ENCODE measurements at places on chromosomes 11 and 22. TPM values are rescaled to one million over a fixed set of nuclear protein-coding genes. Genes with fewer than 3 reads are reported as not detected.
A peak's percentile ranks its signal among the peaks of the same experiment; 100 is the strongest.

DNA sequence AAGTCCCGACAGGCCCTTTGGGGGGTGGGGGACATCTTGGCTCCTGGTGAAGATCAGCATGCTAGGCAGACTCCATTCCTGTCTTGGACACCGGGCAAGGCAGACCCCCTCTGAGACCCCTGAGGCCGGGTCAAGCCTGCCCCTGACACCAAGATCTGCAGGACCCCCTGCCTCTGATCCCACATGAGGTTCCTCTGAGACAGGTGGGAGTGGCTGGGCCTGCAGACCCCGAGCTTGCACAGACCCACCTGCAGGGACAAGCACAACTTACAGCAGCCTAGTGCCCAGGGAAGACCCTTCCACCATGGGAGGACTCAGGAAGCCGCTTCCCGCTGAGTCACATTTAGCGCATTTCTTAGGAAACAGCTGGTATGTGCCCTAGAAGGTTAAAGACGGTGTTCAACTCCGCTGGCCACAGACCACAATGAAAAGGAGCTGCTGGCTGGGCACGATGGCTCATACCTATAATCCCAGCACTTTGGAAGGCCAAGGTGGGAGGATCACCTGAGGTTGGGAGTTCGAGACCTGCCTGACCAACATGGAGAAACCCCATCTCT lies 15.5 kb downstream of the ARVCF start:
- H3K27ac ChIP-seq: no peak overlapping the region
- H3K36me3 ChIP-seq: no peaks in the 10 kb centered on the region
- H3K27me3 ChIP-seq: peaks cover 15% of the 10 kb centered on the region
- no peak for DNase-seq
- H3K4me1 ChIP-seq: no peaks in the 10 kb centered on the region

GRCh38 chr11:1153951-1154493 lies 3.7 kb upstream of the MUC5AC start:
- H3K27me3 ChIP-seq: no peaks in the 10 kb centered on the region
- H3K36me3 ChIP-seq: no peaks in the 10 kb centered on the region
- H3K4me3 ChIP-seq: no peak overlapping the region
- no peak overlapping the region for H3K27ac ChIP-seq

- no peaks in the 10 kb centered on the region for H3K36me3 ChIP-seq
- H3K4me1 ChIP-seq: no peaks in the 10 kb centered on the region
- H3K27ac ChIP-seq: no peak overlapping the region
- H3K27me3 ChIP-seq: peaks cover 2% of the 10 kb centered on the region
- no peak overlapping the region for H3K4me3 ChIP-seq
Observed at GRCh38 chr22:49052560-49052959, 775.1 kb downstream of the BRD1 start.

DNA sequence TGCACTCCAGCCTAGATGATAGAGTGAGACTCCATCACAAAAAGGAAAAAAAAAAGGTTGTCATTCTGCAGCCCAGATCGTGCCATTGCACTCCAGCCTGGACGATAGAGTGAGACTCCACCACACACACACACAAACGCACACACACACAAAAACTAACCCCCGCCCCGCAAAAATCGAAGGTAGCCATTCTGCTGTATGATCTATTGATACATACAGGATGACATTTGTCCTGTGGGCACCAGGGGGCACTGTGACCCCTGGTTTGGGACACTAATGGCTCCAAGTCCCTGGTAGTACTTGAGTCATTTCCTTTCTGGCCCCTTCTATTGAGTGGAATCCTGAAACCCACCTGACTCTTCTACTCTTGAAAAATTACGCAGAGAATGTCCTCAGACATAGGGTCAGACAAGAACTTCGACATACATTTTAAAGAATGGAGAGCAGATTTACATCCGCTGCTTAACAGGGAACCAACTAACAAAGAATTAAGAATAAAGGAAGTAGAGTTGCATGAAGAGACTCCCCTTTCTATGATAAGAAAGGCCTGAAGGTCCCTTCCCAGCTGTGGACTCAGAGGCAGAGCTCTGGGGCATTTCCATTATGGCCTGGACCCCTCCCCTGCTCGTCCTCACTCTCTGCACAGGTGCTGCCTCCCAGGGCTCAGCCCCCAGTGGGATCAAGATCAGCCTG lies 35.0 kb upstream of the PRAME start:
- peaks cover 5% of the 10 kb centered on the region for H3K27me3 ChIP-seq
- peaks cover 1% of the 10 kb centered on the region for H3K4me1 ChIP-seq
- H3K36me3 ChIP-seq: no peaks in the 10 kb centered on the region
- no peak overlapping the region for H3K27ac ChIP-seq
- DNase-seq: peak; percentile 63

DNA sequence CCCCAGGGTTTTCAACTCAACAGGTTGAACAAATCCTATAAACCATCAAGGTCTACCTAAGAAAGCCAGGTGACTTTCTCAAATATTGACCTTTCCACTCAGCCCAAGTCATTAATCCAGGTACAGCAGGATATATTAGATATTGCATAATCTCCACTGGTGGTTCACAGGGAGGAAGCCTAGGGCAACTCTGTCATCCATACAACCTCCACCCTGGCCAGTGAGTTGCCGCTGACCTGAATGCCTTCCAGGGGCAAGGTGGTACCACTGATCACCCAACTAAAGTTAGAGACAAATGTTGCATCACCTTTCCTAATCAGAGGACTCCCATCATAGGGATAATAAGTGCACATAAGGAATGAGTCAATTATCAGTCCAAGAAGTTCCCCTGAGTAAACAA lies 22.9 kb downstream of the GUCD1 start:
- H3K4me1 ChIP-seq: peaks cover 1% of the 10 kb centered on the region
- H3K27ac ChIP-seq: no peak overlapping the region
- H3K36me3 ChIP-seq: no peaks in the 10 kb centered on the region
- H3K4me3 ChIP-seq: no peak overlapping the region

DNA sequence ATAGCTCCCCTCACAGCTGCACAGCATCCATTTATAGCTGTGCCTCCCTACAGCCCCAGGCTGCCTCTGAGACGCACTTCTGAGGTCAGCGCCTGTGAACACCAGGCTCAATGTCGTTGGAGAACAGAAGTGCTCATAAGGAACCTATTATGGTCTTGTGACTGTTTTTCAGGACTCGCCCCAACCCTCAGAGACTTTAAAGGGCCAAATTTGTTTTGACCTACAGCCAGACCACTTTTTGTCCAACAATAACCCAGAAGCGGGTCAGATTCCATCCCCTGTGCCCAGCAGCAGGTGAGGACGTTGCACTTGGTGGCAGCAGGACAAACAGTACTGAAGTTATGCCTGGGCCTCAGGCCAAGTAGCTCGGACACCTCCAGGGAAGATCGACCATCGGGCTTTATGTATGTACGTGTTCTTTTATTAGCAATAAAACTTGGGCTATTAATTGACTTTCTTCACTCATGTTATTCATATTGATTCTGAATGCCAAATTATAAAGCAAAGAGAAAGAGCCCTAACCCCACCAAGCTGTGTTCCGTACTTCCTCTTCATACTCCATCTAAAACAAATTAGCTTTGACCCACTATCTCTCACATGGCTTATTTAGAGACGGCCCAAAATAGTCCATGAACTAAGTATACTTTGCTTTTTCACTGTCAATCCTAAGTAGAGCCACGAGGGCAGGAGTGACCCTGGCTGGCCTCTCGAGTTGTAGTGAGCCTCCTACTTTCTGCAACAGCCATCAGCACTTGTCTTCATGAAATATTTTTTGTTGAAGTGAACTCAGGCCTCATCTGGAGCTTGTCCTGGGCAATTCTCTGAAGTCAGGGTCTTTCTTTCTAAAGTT lies 92.3 kb upstream of the PAX6 start:
- no peak overlapping the region for H3K4me3 ChIP-seq
- peaks cover 2% of the 10 kb centered on the region for H3K27me3 ChIP-seq
- no peak for DNase-seq
- no peaks in the 10 kb centered on the region for H3K4me1 ChIP-seq

GRCh38 chr22:49973018-49973961 lies 12.7 kb downstream of the PIM3 start:
- H3K27ac ChIP-seq: no peak overlapping the region
- peaks cover 29% of the 10 kb centered on the region for H3K4me1 ChIP-seq
- no peak for DNase-seq
- H3K36me3 ChIP-seq: no peaks in the 10 kb centered on the region
- H3K4me3 ChIP-seq: no peak overlapping the region

- H3K36me3 ChIP-seq: peaks cover 3% of the 10 kb centered on the region
- no peak overlapping the region for H3K27ac ChIP-seq
- H3K4me3 ChIP-seq: no peak overlapping the region
- H3K27me3 ChIP-seq: peaks cover 4% of the 10 kb centered on the region
Observed at GRCh38 chr11:130738611-130739010, 177.7 kb downstream of the SNX19 start.

GRCh38 chr11:47004595-47005033 lies 68.1 kb downstream of the CSTPP1 start:
- H3K4me3 ChIP-seq: no peak overlapping the region
- no peak overlapping the region for H3K27ac ChIP-seq
- no peaks in the 10 kb centered on the region for H3K27me3 ChIP-seq
- no peak for DNase-seq

GRCh38 chr11:61418136-61418535 lies 11.6 kb downstream of the CPSF7 start:
- H3K36me3 ChIP-seq: peaks cover 96% of the 10 kb centered on the region
- no peaks in the 10 kb centered on the region for H3K27me3 ChIP-seq
- no peak for DNase-seq
- no peak overlapping the region for H3K4me3 ChIP-seq
- H3K4me1 ChIP-seq: peaks cover 65% of the 10 kb centered on the region

DNA sequence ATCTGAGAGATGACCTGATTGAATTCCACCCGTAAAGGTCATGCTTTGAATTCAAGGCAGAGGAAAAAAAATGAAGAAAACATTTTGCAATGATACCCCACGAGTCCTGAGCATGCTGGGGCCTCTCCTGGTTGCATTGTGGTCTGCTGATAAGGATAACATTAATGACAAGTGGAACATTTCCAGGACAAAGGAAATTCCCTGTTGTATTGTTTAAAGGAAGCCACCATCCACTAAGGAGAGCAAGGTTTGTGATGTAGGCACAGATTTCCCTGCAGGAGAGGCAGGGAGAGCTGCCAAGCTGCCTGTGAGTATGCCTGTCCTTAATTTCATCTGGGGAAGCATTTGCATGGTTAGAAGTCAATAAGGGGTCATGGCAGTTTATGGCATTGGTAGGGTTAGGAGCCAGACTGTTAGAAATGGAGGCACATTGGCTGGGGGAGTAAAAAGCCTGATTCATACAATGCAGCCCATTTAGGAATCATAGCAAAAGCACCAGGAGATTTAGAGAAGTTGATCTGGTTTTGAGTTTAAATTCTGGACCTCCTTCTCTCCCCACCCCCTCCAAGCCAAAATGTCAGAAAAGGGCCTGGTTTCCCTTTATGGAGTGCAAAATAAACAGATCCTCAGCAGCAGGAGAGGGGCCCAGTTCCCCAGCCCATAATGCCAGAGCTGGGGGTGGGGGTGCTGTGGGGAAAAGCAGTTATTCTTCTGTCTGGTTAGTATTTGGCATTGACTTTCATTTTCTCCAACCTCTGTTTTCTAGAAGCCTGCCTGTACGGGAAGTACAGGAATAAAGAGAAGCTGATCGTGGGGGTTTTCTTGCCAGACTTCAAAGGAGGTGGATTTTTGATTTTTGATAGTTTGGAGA lies 22.1 kb downstream of the FLI1 start:
- no peaks in the 10 kb centered on the region for H3K27me3 ChIP-seq
- H3K4me1 ChIP-seq: peaks cover 95% of the 10 kb centered on the region
- peak overlapping the region; percentile 92 for H3K27ac ChIP-seq
- DNase-seq: no peak
- peak overlapping the region; percentile 57 for H3K4me3 ChIP-seq

DNA sequence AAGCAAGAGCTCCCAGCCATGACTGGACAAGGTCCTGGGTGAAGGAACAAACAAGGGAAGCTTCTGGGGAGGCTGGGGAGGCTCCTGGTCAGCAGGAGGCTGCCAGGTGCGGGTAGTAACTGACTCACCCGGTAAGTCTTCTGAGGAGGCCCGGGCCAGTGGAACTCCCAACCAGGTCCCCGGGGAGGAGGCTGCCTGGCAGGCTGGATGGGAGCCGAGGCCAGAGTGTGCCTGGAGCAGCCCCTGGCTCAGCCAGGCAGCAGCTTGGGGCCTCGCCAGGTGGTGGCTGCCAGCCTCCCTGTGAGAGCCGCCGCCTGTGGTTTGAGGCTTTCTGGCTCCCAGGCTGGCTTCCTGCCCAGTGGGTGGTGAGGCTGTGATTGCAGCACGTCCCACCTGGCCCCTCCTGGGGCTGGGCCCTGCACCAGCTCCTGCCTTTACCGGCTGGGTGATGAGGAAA lies 46.2 kb downstream of the IGF2 start:
- peaks cover 14% of the 10 kb centered on the region for H3K4me1 ChIP-seq
- H3K27me3 ChIP-seq: peaks cover 9% of the 10 kb centered on the region
- no peak overlapping the region for H3K4me3 ChIP-seq
- H3K27ac ChIP-seq: no peak overlapping the region

DNA sequence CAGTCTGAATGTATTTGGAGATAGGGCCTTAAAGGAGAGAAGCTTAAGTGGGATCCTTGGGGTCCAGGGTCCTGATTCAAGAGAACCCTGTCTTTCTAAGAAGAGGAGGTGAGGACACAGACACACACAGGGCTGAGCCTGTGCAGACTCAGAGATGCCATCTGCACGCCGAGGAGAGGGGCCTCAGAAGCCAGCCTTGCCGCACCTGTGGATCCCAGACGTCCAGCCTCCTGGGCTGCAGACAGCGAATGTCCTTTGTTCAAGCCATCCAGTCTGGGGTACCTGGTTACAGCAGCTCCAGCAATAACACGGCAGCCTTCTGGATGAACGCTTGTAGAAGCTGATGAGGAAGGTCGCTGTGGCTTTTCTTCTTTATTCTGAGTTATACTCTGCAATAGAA lies 1086.1 kb downstream of the BRD1 start:
- DNase-seq: no peak
- H3K27me3 ChIP-seq: no peaks in the 10 kb centered on the region
- H3K27ac ChIP-seq: no peak overlapping the region
- no peaks in the 10 kb centered on the region for H3K4me1 ChIP-seq

DNA sequence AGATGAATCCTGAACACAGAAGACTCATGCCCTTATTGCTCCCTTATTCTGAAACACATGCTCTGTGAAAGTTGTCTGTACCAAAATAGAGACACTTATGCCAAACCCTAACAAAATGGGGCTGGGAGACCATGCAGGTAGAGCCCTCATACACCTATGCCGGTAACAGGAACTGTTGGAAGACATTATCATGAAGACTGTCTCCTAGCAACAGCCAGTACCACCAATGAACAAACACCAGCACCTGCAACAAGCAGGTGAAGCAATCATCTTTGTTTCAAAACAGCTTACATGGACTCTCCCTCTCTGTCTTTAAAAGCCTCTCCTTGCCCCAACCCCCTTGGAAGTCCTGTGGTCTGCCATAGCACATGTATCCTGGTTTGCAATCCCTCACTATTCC lies 17.2 kb downstream of the SLC5A4 start:
- no peaks in the 10 kb centered on the region for H3K36me3 ChIP-seq
- DNase-seq: no peak
- no peak overlapping the region for H3K4me3 ChIP-seq
- H3K4me1 ChIP-seq: no peaks in the 10 kb centered on the region

The OR51B5 gene
- total RNA-seq: not detected

The ZNF195 gene
- 33.5 TPM for total RNA-seq

The ALDH3B1 gene
- total RNA-seq: not detected

The MS4A6A gene
- not detected for total RNA-seq

The DGCR6L gene
- 41.1 TPM for total RNA-seq

The FERMT3 gene
- 195 TPM for total RNA-seq

The ALX4 gene
- not detected for total RNA-seq

The AP2A2 gene
- 50.5 TPM for total RNA-seq

The BCL2L13 gene
- total RNA-seq: 29.4 TPM

All from activated CD4-positive, alpha-beta memory T cell treated with anti-CD3 and anti-CD28 coated beads, Interleukin-2, amount 10 ng/mL, durations not matched to agents 7 days and 5 days (primary cell).